Caudate nucleus (tissue), 63 donors: ENCODE measurements at places on chromosomes 5 and 9.

- DNase-seq: no peak
These were observed 148.7 kb downstream of the LURAP1L start for GRCh38 chr9:12923468-12924009.

DNA sequence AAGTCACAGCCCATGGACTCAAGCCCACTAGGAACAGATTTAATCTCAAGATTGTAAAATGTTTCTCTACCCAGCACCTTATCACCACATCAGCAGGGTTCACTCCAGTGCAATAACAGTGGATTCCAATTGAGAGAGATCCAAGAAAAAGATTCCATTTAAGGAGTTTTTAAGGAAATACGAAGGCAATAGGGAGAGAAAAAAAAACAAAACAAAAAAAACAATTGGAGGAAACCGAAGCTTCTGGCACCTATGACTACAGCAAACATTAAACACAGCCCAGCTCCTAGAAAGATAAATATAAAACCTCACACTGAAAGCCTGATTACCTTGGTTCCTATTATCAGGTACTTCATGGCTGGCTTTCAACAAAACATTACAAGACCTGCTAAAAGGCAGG is 192.7 kb downstream of the DAB2IP start:
- DNase-seq: no peak

- DNase-seq: no peak
These were observed 257.6 kb downstream of the ARHGEF28 start for GRCh38 chr5:73883646-73884045.

- no peak for DNase-seq
These were observed 325.6 kb downstream of the ZSWIM6 start for GRCh38 chr5:61657686-61658085.

- DNase-seq: no peak
These were observed 169.2 kb downstream of the HSPA4 start for GRCh38 chr5:133220851-133221674.
